Inflammatory macrophage treated with lipopolysaccharide for 4 hours (primary cell): ENCODE measurements at places on chromosomes 7 and 10.

DNA sequence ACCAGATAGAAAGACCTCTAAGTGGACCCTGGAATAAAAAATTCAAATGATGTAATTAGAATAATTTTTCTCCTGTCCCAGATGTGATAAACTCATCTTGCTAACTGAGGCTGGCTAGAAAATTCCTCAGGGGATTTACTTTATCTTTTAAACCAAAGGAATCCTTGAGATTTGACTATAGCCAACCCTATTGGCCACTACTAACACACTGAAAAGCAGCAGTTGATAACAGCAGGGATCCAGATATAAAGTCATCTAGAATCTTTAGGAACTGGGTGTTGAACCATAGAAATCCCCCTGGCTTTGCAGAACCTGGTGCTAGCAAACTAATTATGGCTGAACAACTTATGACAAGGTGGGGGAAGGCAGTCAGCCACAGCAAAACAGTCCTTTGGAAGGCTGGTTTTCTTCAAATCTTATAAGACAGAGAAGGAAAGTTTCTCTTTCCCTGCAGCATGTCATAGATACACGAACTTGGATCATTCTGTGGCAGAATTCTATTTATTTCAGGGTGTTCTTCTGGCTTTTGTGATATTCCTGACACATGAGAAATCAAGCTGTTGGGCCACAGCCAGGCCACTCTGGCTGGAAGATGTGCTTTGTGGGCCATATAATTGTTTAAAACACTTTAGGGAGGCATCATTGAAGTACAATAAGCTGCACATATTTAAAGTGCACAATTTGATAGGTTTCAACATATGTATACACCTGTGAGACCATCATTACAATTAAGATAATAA, 643.6 kb downstream of the SORCS3 start:
- no peak for DNase-seq

DNA sequence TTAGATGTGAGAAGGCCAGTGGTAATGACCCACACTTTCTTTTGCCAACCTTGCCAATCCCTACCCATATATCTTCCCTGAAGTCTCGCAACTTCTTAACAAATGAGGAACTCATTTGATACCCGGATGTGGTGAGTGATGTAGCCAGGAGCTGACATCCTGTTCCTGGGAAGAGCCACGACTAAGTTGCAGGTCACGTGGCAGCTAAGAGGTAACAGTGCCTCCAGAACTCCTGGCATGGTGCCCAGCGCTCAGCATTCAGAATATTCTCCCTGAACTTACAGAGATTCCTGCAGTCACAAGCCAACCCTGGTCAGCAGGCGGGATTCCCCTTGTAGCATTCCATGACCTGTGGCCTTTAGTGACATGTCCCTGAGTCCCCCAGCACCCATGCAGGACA, 282.5 kb downstream of the GALNT17 start:
- no peak for DNase-seq

DNA sequence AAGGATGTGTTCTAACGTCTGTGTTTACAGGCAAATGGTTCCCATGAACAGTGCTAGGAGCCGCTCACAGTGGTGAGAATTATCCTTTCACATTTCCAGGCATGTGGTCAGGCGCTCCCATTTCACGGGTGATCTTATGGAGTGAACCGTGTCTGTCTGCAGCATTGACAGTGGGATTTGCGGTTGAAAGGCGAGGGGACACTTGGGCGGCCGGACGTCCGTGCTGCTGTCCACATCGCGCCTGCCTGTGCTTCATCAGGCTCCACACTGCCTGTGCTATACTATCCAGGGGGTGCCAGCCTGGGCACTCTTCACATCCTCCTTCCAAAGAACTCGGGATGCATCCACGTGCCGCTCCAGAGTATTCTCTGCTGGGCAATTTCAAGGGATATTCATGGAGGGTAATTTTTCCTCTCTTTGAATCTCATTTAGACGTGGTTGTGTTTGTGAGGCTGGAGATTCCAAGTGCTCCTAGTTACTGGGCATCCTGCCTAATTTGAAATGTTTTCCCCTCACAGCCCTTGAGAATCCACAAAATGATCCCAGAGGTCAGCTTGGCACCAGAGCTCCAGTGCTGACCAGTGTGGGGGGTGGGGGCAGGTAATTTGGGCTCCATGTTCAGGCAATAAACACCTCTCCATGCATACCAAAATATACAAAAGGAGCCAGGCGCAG, 61.9 kb upstream of the EBF3 start:
- DNase-seq, result no peak

GRCh38 chr10:116185199-116185867, 87.7 kb downstream of the GFRA1 start:
- no peak for DNase-seq

- no peak for DNase-seq
Measured at GRCh38 chr7:13551503-13551902, 438.0 kb downstream of the ETV1 start.

- peak; percentile 91 for DNase-seq
Measured at GRCh38 chr10:119135513-119135881, 30.0 kb downstream of the SFXN4 start.

GRCh38 chr7:122416336-122416735, 111.8 kb upstream of the FEZF1 start:
- no peak for DNase-seq

DNA sequence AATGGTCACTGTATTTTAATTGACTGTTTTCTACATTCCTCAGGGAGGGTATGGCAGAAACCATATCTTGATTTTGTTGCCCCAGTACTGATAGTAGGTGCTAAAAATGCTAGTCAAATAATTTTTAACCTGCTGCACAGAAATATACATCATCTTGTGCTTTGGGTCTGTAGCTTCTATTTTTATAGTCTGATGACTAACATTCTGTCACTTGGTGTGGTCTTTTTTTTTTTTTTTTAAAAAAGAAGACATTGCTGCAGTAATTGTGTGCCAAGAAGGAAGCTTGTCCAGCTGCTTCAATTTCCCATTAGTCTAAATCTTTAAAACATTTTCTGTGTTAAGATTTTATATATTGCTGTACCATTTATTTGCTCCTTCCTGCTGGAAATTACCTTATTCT, 83.6 kb downstream of the ICA1 start:
- DNase-seq, result peak; percentile 40

GRCh38 chr10:102274062-102274461, 28.7 kb downstream of the GBF1 start:
- no peak for DNase-seq

- DNase-seq, result no peak
Measured at GRCh38 chr7:30846378-30846777, 65.3 kb upstream of the AQP1 start.

- no peak for DNase-seq
Measured at GRCh38 chr10:12507165-12507850, 158.0 kb downstream of the CAMK1D start.

- no peak for DNase-seq
Measured at GRCh38 chr7:12716134-12716681, 28.8 kb downstream of the ARL4A start.

- no peak for DNase-seq
Measured at GRCh38 chr10:71347587-71348395, 28.7 kb downstream of the SLC29A3 start.

- no peak for DNase-seq
Measured at GRCh38 chr7:74498996-74499834, 45.5 kb downstream of the GTF2IRD1 start.

- peak; percentile 51 for DNase-seq
Measured at GRCh38 chr7:6106140-6106904, 75.1 kb downstream of the ANKRD61 start.

GRCh38 chr10:7523656-7524055, 112.8 kb upstream of the SFMBT2 start:
- no peak for DNase-seq

- DNase-seq, result no peak
Measured at GRCh38 chr10:131777162-131777561, 123.6 kb upstream of the PPP2R2D start.

- DNase-seq, result no peak
Measured at GRCh38 chr7:96188174-96188581, 133.7 kb downstream of the SLC25A13 start.

DNA sequence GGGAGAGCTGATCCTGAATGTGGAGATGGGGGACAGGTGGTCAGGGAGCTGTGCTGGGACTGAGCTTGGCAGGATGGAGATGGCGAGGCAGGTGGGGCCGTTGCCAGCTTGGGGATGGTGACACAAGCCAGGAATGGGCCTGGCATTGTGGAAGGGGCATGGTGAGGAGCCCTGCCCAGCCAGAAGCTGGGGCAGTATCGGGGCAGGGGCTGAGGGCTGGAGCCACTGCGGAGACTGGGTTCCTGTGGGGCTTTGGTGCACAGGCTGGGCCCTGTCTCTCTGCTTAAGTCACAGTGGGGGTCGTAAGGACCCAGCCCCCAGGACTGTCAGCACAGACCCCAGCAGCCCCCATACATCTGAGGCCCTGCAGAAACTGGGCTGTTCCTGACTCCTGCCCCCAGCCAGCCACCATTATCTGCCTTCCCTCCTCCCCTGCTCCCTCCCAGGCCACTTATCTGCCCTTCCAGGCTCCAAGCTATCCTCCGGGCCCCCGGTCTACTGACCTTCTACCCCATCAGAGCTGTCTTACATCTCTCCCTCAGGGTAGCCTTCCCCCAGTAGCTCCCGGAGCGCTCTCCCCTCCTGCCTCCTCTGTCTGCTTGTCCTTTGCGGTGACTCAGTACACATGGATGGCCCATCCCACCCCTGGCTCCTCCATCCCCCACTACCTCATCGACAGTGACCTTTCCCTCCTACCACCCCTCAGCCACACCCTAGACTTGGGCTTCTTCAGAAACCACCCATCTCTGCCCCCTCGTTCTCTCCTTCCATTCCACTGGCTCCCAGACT, 44.2 kb downstream of the PPIF start:
- DNase-seq, result no peak

DNA sequence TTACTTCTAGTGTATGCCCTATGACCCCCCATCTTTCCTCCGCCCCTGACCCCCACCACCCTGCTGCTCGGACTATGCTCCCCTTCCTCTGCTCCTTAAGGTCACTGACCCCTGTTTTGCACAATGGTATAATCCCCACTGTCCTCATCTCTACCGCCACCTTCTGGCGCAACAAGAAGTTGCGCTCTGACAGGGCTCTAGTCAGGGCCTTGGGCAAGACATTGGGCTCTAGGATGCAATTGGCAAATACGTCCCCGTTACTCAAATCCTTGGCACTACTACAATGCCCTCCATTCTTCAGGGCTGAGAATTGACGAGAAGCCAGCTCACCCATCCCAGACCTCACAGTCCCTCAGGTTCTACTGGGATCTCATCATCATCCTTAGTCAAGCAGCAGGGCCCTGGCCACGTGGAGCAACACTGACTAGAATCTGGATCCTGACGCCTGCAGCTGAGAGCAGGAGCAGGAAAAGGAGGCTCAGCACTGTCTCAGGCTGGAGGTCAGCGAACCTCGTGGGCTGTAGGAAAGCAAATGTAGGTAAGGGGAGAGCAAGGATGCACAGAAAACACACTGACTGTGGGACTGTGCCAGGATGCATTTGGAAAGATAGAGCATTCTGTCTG, 10.6 kb downstream of the LRIT2 start:
- DNase-seq, result peak; percentile 27

DNA sequence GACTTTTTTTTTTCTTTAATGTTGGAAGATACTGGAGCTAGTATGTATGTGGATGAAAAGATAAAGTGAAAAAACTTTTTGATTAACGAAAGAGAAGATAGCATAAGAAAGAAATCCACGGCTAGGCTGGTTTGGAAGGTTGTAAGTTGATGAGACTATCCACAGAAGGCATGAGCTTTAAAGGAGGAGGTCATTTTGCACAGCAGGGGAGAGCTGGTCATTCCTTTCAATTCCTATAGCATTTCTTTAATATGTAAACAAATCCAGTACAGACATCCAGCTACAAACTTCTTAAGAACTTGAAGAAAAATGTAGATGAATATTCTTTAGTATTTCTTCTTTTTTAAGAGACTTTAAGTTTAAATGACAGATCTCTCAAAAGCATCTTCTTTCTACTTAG, 281.3 kb downstream of the CACNA2D1 start:
- DNase-seq, result no peak

GRCh38 chr7:45237788-45238461, 80.3 kb downstream of the RAMP3 start:
- no peak for DNase-seq

GRCh38 chr7:19112274-19113001, 5.0 kb downstream of the TWIST1 start:
- DNase-seq, result peak; percentile 49

- DNase-seq, result no peak
Measured at GRCh38 chr10:36683421-36683820, 442.0 kb upstream of the ANKRD30A start.

GRCh38 chr10:37490266-37490665, 364.9 kb downstream of the ANKRD30A start:
- no peak for DNase-seq

DNA sequence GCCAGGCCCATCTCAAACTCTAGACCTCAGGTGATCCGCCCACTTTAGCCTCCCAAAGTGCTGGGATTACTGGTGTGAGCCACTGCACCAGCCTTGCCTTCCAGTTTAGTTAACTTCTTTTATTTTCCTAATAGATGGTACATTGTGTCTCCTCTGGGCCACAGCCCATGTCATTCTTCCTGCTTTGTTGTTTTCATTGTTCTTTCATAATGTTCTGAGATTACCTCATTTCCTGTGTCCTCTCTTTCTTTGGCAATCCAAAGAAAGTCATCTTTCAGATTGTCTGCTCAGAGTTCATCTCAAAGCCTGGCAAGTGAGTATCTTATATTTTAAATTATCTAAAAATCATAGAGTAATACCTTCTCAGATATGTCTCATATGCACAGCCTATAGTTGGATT, at the start of gene OLAH:
Gene OLAH, plus strand, starts transcription at position 270 of the 400 bp plus-strand sequence. CDS start 3,346 bp downstream, outside the sequence.
- peak; percentile 73 for DNase-seq

GRCh38 chr7:147638566-147638965, 952.0 kb upstream of the C7orf33 start:
- no peak for DNase-seq

DNA sequence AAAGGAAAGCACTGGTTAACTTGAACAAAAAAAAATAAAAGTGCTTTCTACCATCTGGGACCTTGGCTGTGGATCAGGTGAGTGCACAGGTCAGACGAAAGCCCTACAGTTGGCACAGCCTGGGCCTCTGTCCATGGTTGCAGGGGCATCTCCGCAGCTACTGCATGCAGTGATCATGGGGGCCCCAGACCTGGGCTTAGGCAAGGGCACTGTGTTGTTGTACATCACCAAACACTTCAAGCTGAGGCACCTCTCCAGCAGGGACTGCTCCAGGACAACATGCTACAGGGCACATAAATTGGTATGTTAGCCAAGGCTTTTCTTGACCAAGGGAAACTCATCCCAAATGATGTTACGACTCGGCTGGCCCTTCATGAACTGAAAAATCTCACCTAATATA, 23.5 kb downstream of the KLHL7 start:
- DNase-seq, result no peak

DNA sequence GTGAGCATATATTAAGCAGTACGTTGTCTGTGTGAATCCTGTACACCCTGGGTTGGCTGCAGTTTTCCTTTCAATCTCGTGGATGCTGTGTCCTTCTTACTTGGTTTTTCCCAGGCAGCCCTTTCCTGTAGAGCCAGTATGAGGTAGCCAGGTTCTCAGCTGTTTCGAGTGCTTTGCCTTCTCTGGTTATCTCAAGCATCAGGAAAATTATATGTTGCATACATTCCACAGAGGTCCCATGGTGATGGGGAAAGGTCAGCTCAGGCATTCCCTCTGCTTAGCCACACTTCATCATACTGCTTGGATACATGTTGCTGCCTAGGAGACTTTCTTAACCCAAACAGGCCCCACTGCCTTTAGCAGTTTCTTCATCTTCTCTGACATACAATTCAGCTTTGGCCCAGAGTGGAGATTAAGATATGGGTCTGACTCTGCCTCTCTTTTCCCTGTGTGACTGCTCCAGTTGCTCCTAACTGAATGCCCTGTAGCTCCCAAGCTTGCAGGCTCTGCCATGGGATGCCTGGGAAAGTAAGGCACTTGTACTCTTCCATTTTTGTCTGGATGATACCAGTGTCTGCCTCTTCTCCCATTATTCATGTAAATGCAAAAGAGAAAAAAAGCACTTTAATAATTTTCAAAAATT, 11.3 kb downstream of the GNAI1 start:
- no peak for DNase-seq
